ENCODE measurements at places on chromosomes 7 and 10. TPM values are rescaled to one million over a fixed set of nuclear protein-coding genes. Genes with fewer than 3 reads are reported as not detected.

Gene HOXA2
- total RNA-seq, result 0.29 TPM

GRCh38 chr7:38678698-38679054 is 47.5 kb upstream of the AMPH start:
- no peak overlapping the region for H3K27ac ChIP-seq
- H3K4me1 ChIP-seq, result no peaks in the 10 kb centered on the region
- no peak overlapping the region for H3K4me3 ChIP-seq
- no peaks in the 10 kb centered on the region for H3K36me3 ChIP-seq
- no peak for DNase-seq
- no peaks in the 10 kb centered on the region for H3K27me3 ChIP-seq

Gene HYAL4
- total RNA-seq, result 3.3 TPM

Gene STAG3
- total RNA-seq, result not detected

GRCh38 chr10:93061594-93062513 is 1.3 kb downstream of the CYP26C1 start:
- H3K27me3 ChIP-seq, result peaks cover 12% of the 10 kb centered on the region
- H3K36me3 ChIP-seq, result peaks cover 5% of the 10 kb centered on the region
- DNase-seq, result no peak
- peak overlapping the region; percentile 33 for H3K4me3 ChIP-seq
- H3K27ac ChIP-seq, result no peak overlapping the region
- H3K4me1 ChIP-seq, result peaks cover 3% of the 10 kb centered on the region

Gene ANXA8
- not detected for total RNA-seq

GRCh38 chr10:33722067-33722466 is 387.6 kb upstream of the NRP1 start:
- DNase-seq, result no peak
- no peaks in the 10 kb centered on the region for H3K36me3 ChIP-seq
- no peak overlapping the region for H3K27ac ChIP-seq
- no peak overlapping the region for H3K4me3 ChIP-seq
- H3K4me1 ChIP-seq, result peaks cover 11% of the 10 kb centered on the region

GRCh38 chr10:28775773-28776172 is 98.5 kb downstream of the BAMBI start:
- no peak for DNase-seq
- no peaks in the 10 kb centered on the region for H3K27me3 ChIP-seq
- H3K27ac ChIP-seq, result no peak overlapping the region
- H3K36me3 ChIP-seq, result no peaks in the 10 kb centered on the region
- H3K4me1 ChIP-seq, result no peaks in the 10 kb centered on the region

DNA sequence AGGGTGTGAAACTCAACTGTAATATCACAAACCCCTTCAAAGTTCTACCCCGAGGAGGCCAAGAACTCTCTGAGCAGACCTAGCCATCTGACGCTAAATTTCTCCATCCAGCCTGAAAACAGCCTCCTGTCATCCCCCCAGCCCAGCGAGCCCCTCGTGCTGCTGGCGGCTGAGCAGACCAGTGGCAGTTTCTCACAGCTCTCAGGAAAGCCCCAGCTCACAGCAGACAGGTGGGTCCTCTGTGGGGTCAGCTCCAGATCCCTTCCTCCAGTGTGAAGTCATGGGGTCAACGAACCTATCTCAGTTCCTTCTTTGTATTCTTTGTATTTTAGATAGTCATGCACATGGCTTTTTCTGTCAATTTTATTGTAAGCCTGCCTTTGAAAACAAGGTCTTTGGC is 7.8 kb downstream of the GARIN1A start:
- DNase-seq, result no peak
- no peak overlapping the region for H3K27ac ChIP-seq
- no peaks in the 10 kb centered on the region for H3K4me1 ChIP-seq
- H3K36me3 ChIP-seq, result peaks cover 8% of the 10 kb centered on the region
- H3K27me3 ChIP-seq, result no peaks in the 10 kb centered on the region

DNA sequence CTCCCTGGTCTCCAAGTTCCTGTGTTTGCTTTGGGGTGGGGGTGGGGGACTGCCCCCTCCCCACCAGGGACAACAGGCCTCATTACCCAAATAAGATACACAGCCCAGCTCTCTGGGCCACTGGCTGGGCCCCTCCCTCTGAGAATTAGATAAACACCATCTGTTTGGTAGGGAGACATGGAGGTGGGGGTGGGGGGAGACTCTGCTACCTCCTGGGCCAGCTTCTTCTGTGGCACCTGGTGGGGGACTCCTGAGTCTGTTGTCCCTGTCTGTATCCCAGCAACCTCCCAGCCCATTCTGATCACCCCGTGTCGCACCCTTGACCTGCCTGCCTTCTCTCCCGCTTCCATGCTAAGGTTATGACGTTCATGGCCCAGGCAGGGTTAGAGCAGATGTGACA is 5.8 kb downstream of the MLXIPL start:
- H3K27me3 ChIP-seq, result no peaks in the 10 kb centered on the region
- no peaks in the 10 kb centered on the region for H3K36me3 ChIP-seq
- H3K4me1 ChIP-seq, result peaks cover 16% of the 10 kb centered on the region
- peak overlapping the region; percentile 29 for H3K27ac ChIP-seq
- DNase-seq, result no peak
- no peak overlapping the region for H3K4me3 ChIP-seq

- DNase-seq, result no peak
- no peak overlapping the region for H3K4me3 ChIP-seq
- no peak overlapping the region for H3K27ac ChIP-seq
- H3K27me3 ChIP-seq, result peaks cover 40% of the 10 kb centered on the region
Observed at GRCh38 chr10:99325281-99325680, 3.9 kb upstream of the CNNM1 start.

Gene EPO
- total RNA-seq, result not detected

Gene CISD1
- 54.4 TPM for total RNA-seq

- H3K36me3 ChIP-seq, result no peaks in the 10 kb centered on the region
- DNase-seq, result no peak
- peak overlapping the region; percentile 82 for H3K4me3 ChIP-seq
- H3K4me1 ChIP-seq, result peaks cover 13% of the 10 kb centered on the region
- no peak overlapping the region for H3K27ac ChIP-seq
Observed at GRCh38 chr7:129188892-129189660, 643 bp downstream of the SMO start.

Gene LSM8
- 13.0 TPM for total RNA-seq

DNA sequence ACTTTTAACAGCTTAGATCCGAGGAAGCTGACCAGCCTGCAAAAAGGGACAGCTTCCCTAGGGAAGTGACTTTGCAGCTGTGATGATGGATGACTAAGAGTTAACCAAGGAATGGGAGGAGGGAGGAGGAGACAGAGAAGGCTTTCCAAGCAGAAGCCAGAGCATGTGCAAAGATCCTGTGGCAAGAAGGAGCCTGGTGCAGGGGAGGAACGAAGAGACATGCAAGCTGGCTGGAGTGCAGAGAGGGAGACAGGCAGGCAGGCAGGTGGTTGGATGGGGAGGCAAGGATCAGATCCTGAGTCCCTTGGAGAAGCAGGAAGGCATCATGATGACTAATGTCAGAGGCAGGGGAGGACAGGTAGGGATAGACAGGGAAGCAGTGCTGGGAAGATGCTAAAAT is 148.8 kb downstream of the PFKFB3 start:
- H3K27me3 ChIP-seq, result no peaks in the 10 kb centered on the region
- no peak for DNase-seq
- H3K4me1 ChIP-seq, result peaks cover 16% of the 10 kb centered on the region
- H3K27ac ChIP-seq, result no peak overlapping the region
- no peak overlapping the region for H3K4me3 ChIP-seq
- no peaks in the 10 kb centered on the region for H3K36me3 ChIP-seq

DNA sequence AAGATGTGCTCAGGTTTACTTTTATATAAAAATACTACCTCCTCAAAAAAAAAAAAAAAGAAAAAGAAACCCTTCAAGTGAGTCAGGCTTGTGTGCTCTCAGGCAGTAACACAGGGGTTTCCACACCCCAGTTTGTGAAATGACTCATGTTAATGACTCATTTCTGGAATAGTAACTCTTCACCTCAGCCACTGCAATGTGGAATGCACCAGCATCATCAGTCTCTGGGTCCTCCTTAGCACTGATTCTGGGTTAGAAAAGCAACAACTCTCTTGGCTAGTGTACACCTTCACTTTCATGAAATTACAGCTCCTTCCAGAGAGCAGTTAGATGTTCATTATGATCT is 110.6 kb downstream of the EMX2 start:
- no peaks in the 10 kb centered on the region for H3K36me3 ChIP-seq
- H3K4me1 ChIP-seq, result no peaks in the 10 kb centered on the region
- DNase-seq, result no peak
- no peak overlapping the region for H3K27ac ChIP-seq

Gene ETV1
- 0.41 TPM for total RNA-seq

DNA sequence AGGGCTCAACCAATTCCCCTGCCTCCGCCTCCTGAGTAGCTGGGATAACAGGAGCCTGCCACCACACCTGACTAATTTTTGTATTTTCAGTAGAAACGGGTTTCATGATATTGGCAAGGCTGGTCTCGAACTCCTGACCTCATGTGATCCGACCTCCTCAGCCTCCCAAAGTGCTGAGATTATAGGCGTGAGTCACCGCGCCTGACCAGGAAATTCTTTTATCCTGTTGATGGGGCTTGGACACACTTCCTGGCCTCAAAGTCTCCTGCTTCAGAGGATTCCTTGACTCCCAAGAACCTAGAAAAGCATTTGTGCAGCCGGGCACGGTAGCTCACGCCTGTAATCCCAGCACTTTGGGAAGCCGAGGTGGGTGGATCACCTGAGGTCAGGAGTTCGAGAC is 16.2 kb downstream of the ZNF425 start:
- H3K27me3 ChIP-seq, result no peaks in the 10 kb centered on the region
- DNase-seq, result no peak
- H3K36me3 ChIP-seq, result no peaks in the 10 kb centered on the region
- H3K4me3 ChIP-seq, result no peak overlapping the region

GRCh38 chr10:96858038-96858705 is 26.1 kb downstream of the LCOR start:
- DNase-seq, result no peak
- H3K27me3 ChIP-seq, result no peaks in the 10 kb centered on the region
- peaks cover 35% of the 10 kb centered on the region for H3K4me1 ChIP-seq
- H3K4me3 ChIP-seq, result no peak overlapping the region
- peak overlapping the region; percentile 19 for H3K27ac ChIP-seq

Gene PPP3CB
- total RNA-seq, result 60.1 TPM

Gene CALHM3
- total RNA-seq, result not detected

Gene EPDR1
- total RNA-seq, result 60.2 TPM

DNA sequence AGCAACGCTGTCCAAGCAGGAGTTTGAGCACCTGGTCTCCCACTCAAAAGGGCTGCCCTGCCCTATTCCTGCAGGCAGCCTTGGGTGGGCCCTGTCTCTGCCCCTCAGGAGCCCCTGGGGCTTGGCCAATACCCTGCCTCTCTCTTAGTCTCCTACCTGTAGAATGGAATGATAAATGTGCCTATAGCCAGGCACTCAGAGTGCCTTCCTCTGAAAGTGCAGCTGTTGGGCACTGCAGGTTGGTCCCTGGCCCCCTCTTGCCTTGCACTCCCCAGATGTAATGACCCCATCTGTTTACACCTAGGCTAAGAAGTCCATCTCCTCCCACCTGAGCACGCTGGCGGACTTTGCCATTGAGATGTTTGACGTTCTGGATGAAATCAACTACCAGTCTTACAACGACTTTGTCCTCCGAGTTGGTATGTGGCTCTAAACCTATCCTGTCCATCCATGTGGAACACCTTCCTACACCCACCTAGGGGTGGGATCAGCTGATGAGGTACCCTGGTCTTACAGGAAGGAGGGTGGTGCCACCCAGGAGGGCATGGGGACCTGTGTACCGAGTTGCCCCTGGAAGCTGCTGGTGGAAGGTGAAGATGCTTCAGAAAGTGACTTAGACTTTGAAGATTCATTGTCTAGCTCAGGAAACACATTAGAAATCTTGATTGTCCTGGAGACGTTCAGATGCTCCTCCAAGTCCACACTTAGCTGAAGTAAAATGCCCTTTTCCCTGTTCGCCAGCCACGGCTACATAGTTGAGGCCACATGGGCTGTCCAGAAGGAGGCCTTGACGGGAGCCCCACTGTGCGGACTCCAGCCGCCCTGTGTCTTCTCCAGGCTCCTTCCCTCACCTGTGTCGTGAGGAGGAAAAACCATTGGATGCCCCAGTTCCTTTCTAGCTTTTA is 134.1 kb downstream of the ADCY1 start:
- H3K27ac ChIP-seq, result no peak overlapping the region
- no peaks in the 10 kb centered on the region for H3K36me3 ChIP-seq
- H3K4me1 ChIP-seq, result peaks cover 2% of the 10 kb centered on the region
- H3K27me3 ChIP-seq, result no peaks in the 10 kb centered on the region
- no peak for DNase-seq

DNA sequence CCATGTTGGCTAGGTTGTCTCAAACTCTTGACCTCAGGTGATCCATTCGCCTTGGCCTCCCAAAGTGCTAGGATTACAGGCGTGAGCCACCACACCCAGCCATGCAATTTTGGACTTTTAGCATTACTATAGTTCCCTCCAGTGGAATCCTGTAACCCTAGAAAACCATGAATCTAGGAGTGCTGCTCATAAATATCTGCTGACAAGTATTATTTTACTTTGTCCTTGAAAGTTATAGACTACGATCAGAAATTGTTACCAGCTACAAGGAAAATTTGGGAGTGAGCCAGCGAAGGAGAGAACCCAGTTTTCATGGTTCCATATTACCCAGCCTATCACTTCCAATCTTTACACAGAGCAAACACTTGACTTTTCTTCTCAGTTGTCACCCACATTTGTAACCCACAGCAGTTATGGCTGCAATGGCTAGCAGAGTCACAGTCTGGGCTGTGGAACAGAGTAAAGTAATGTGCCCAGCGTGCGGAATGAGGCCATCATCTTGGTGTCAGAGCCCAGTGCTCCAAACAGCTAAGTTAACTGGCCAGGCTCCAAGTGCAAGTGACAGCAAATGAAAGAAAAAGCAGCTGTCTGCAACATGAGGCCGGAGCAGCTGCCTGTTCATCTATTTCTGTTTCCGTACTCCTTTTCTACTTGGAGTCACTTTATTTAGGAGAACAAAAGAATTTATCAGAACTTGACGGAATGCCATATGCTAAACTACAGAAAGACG is 29.9 kb downstream of the ZC3HC1 start:
- peaks cover 28% of the 10 kb centered on the region for H3K4me1 ChIP-seq
- peak overlapping the region; percentile 98 for H3K27ac ChIP-seq
- H3K27me3 ChIP-seq, result no peaks in the 10 kb centered on the region

DNA sequence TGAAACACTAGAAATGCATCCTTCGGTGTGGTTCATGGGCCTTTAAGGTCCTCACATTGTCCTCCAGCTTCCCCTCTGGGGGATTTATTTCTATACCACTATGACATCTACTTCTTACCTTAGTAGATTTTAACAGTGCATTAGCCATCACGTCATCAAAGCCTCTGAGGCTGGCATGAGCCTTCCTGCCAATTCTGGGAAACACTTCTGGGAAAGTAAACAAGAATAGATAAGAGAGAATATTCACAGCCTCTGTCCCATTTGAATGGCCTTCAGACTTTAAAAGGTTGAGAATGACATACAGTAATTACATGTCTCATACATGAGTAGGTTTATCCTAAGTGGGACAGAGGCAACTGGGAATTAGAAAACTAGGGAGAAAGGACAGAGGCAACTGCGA is 89.7 kb downstream of the AMPH start:
- H3K36me3 ChIP-seq, result no peaks in the 10 kb centered on the region
- no peak overlapping the region for H3K27ac ChIP-seq
- H3K4me1 ChIP-seq, result no peaks in the 10 kb centered on the region
- H3K27me3 ChIP-seq, result no peaks in the 10 kb centered on the region
- H3K4me3 ChIP-seq, result no peak overlapping the region
- DNase-seq, result no peak

Measured in gastrocnemius medialis (tissue), 4 donors.